ENCODE measurements at places on chromosomes 1 and 21.

GRCh38 chr1:64046891-64047290, 156.5 kb upstream of the UBE2U start:
- no peak for DNase-seq

GRCh38 chr1:215263636-215264035, 181.1 kb downstream of the KCNK2 start:
- no peak for DNase-seq

- DNase-seq = no peak
Observed at GRCh38 chr1:19504796-19505692, 19.7 kb upstream of the CAPZB start.

DNA sequence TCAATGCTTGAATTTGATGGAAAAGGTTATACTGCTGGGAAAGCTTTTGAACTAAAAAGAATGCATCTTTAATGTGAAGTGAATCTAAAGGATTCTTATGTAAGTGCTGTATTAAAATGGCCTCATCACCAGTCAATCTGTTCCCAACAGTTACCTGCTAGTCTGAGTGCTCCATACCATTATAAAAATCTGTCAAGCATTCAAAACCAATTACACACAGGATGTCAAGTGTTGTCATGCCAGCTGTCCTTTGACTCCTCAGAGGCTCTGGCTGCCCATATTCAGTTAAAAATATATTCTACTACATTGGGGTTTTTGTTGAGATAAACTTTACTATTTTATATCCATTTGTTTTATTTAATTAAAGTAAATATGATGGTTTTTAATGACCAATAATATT, 1587.7 kb downstream of the AMY1C start:
- no peak for DNase-seq

GRCh38 chr1:245807954-245808719, 653.4 kb downstream of the KIF26B start:
- DNase-seq = no peak

- DNase-seq = peak; percentile 53
Observed at GRCh38 chr1:35807614-35808449, at the start of gene AGO4. TSS of gene AGO4 (plus strand) at chr1:35808016. CDS start at chr1:35808417, 401 bp downstream.

DNA sequence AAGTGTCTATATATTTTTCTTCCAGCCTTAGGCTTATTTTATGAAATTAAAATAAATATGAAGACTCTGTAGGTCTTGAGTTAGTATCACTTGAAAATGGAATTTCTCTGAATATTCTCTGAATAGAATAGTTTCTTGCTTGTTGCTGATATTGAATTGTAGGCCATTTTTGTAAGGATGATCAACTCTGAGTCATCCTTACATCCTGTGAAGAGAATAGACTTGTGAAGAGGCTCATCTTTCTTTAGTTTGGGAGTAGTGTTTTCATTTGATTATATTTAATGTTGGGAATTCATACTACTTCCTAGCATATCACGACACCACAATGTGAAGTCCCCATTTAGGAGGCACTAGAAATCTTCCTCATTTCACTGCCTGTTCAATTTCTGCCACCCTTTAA, 27.5 kb upstream of the CD1D start:
- no peak for DNase-seq

DNA sequence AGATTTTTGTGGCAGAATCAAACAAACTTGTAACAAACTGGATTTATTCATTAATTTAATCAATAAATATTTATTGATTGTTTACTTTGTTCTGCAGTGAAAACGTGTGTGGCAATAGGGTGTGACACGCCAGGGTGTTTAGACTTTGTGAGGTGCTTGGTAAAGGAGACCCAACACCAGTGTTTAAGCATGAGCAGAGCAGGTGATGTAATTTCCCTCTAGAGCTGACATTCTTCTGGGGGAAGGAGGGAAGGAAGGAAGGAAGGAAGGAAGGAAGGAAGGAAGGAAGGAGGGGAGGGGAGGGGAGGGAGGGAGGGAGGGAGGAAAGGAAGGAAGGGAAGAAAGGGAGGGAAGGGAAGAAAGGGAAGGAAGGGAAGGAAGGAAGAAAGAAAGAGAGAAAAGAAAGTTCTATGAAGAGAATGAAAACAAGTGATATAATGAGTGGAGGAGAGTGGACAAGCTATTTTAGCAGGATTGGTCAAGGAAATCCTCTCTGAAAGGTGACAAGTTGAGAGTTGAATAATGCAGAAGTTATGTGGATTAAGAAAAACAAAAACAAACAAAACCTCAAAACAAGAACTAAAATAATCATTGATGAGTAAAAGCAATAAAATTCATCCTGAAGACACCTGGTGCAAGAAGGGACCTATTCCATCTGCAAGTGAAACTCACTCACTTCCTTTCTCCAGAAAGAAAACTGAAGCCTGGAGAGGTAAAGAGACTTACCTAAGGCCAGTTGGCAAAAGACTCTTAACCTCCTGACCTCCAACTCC, 60.8 kb downstream of the TSEN15 start:
- no peak for DNase-seq

DNA sequence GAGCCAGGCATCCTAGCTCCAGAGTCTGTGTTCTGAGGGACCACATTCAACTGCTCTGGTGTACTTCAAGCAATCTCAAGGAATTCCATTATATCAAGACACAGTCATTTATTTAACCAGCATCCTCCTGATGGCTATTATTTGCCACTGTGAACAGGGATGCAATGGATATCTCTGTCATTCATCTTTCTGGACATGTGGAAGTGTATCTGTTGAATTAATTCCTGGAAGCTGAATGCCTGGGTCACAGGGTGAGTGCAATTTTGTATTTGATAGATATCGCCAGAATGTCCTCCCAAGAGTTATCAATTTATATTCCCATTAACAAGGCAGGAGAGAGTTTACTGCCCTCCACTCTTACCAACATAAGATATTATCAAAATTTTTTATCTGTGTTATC, 24.7 kb upstream of the LRP8 start:
- DNase-seq = no peak

GRCh38 chr1:168330285-168330684, 49.6 kb downstream of the TBX19 start:
- no peak for DNase-seq

DNA sequence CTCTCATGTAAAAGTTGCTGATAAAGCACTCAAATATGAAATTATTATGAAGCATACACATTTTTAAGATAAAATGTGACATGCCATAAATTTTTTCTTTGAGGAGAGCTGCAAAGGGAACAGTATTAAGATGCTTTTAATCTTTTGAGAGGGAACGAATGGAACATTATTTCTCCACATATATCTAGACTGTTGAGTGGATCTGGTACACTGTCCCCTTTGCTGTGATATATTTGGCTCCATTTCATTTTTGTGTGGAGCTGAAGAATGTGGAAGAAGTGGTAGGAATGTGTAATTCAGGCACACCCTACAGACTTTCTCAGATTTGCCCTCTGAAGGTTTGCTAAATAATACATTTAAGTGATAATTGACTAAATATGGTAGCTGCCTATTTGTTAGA, 31.7 kb downstream of the PGM1 start:
- no peak for DNase-seq

DNA sequence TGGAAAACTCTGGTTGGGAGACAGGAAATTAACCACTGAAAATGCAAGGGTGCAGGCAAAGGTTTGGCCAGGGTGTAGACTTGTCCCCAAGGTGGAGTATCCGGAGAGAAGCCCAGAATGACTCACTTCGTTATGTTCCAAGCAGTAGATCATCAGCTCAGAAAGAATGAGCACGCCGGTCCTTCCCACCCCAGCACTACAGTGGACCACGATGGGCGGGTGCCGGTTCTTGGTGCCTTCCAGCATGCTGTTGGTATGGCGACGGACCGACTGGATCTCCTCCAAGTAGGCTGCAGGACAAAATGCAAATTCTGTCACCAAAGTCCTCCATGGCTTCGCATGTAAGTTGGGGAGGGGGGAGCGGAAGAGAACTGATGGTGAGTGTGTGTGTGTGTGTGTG, 83.4 kb downstream of the SMYD2 start:
- no peak for DNase-seq

- peak; percentile 31 for DNase-seq
Observed at GRCh38 chr21:33308586-33309490, 15.9 kb upstream of the IFNAR1 start.

GRCh38 chr1:26546375-26546774, 16.8 kb downstream of the RPS6KA1 start:
- DNase-seq = no peak

- DNase-seq = no peak
Observed at GRCh38 chr1:203492082-203492747, 1.7 kb upstream of the OPTC start.

GRCh38 chr1:192913683-192914082, 104.8 kb downstream of the RGS2 start:
- DNase-seq = no peak

DNA sequence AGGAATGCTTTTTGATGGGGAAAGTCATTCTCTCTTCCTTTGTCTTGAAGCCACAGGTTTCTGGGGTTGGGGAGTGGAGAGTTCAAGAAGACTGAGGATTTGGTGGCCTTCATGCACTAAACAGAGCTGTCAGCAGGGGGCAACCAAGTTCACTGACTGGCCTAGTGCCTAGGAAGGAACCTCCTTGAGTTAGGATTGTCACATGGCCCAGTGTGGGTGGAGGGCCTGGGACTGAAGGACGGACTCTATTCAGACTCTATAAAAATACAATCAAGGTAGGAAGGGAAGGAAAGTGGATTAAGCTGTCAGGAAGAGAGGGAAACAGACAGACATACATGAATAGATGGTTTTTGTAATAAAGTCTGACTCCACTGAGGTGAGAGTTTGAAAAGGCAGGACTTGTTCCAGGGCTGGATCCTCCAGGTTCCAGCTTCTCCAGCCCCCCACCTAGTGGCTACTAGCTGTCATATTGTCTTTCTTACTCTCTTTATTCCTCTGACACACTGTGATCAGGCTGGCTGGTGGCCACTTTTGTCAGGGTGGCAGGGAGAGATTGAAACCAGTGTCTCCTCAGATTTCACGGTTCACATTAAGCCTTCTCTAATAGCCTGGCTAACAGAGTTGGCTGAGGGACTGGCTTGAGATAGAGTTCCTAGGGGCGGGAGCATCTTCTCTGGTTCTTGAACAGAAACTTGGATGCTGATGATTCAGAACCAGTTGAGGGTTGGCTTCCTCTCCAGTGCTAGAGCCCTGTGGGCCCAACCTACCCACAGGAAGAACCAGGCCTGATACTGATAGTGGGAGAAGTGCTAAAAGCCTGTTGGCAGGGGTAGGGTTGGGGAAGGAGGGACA, 4.1 kb upstream of the SH3BGRL3 start:
- peak; percentile 81 for DNase-seq

GRCh38 chr21:38277501-38278131, 20.8 kb downstream of the KCNJ15 start:
- DNase-seq = peak; percentile 59

DNA sequence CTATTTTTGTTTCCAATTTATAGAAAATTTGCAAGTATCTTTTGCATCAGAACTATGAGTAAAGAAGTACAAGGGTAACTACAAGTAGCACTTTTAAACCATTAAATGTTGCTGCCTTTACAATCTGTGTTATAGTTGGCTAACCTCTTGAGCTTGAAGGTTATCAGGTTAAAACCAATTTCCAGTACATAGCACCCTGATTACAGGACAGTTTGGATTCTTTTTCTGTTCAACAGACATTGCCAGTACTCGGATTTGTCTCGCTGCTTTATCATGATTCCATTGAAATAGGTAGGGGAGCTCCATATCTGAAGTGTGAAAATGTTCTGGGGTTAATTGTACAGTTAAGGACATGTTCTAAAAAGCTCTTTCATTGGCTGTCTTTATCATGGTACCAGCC, 40.0 kb downstream of the MIA3 start:
- DNase-seq = no peak

- DNase-seq = no peak
Observed at GRCh38 chr1:62452951-62453350, 16.1 kb downstream of the USP1 start.

- peak; percentile 54 for DNase-seq
Observed at GRCh38 chr1:6889875-6890480, 104.7 kb downstream of the CAMTA1 start.

DNA sequence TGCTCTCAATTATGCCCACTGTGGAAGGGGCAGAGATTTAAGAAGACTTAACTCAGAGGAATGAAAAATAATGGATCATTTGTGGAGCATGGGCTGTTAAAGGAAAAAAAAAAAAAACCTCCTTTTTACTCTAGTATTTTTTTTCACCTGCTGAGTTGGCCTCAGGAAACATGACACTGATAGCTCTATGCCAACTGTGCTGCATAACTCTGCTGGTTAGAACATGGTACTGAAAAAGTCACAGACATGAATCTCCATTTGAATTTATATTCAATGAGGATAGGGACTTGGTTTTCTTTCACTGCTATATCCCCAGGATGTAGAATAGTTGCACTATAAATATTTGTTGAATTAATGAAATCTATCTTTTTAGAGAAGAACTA, 86.1 kb upstream of the KIAA0040 start:
- DNase-seq = no peak

DNA sequence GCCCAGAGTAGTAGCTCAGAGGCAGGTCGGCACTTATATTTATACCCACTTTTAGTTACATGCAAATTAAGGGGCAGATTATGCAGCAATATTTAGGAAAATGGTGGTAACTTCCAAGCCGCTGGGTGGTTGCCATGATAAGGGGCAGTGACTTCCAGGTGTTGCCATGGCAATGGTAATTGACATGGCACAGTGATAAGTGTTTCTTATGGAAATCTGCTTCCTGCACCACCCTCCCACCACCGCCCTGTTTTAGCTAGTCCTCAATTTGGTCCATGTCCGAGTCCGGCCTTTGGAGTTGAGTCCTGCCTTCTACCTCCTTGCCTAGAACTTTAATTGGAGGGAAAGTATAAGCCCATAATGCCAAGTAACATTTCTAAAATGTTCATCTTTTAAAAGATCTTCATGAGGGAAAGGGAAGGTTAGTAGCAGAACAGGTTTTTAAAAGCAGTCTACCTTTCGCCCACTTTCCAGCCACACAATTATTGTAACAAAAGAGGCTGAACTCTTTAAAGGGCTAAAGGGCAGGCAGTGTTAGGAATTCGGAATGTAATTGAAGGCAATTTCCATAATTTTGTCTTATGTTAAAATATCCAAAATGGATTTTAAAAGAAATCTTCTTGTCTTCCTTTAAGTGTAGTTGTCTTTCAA, 21.7 kb downstream of the ZBTB8B start:
- DNase-seq = no peak

- DNase-seq = no peak
Observed at GRCh38 chr1:60697204-60697994, 385.0 kb upstream of the NFIA start.

- DNase-seq = no peak
Observed at GRCh38 chr1:228902781-228903433, 167.6 kb downstream of the RHOU start.

Measured in SW480 (cell line).